Left kidney (tissue), 8 donors: ENCODE measurements at places on chromosomes 12 and 14. TPM values are rescaled to one million over a fixed set of nuclear protein-coding genes. Genes with fewer than 3 reads are reported as not detected.

The HOXC4 gene
- polyA plus RNA-seq: 55.5 TPM

The C12orf54 gene
- 0.60 TPM for polyA plus RNA-seq

The C3AR1 gene
- polyA plus RNA-seq: 3.6 TPM

The B3GNT4 gene
- polyA plus RNA-seq: 6.4 TPM

The WNT5B gene
- polyA plus RNA-seq: 5.5 TPM

The BICDL1 gene
- 37.8 TPM for polyA plus RNA-seq

The KRT6A gene
- not detected for polyA plus RNA-seq

The ASIC1 gene
- 5.8 TPM for polyA plus RNA-seq

The RABGGTA gene
- polyA plus RNA-seq: 18.8 TPM

The SERPINA12 gene
- polyA plus RNA-seq: 0.91 TPM

The MMP19 gene
- polyA plus RNA-seq: 1.5 TPM

The OR4K2 gene
- polyA plus RNA-seq: not detected

The LPAR5 gene
- 0.91 TPM for polyA plus RNA-seq

The KRT71 gene
- polyA plus RNA-seq: not detected

The TSPAN8 gene
- polyA plus RNA-seq: 26.7 TPM

The WDR20 gene
- polyA plus RNA-seq: 30.3 TPM

The COX8C gene
- polyA plus RNA-seq: 0.71 TPM

The WNT1 gene
- polyA plus RNA-seq: not detected

The CCDC91 gene
- polyA plus RNA-seq: 36.0 TPM

The ACRBP gene
- 6.0 TPM for polyA plus RNA-seq

The ASCL1 gene
- 0.08 TPM for polyA plus RNA-seq

The ZNF891 gene
- polyA plus RNA-seq: 9.1 TPM

The AQP6 gene
- polyA plus RNA-seq: 21.1 TPM

The P2RX2 gene
- polyA plus RNA-seq: 1.7 TPM

The PLEKHD1 gene
- polyA plus RNA-seq: 5.4 TPM

The PTMS gene
- 460 TPM for polyA plus RNA-seq

The LIMA1 gene
- polyA plus RNA-seq: 93.6 TPM

The ANKS1B gene
- polyA plus RNA-seq: 4.8 TPM

The CCDC38 gene
- 1.1 TPM for polyA plus RNA-seq

The DNAJC22 gene
- 30.2 TPM for polyA plus RNA-seq

The FGF6 gene
- polyA plus RNA-seq: not detected

The NUMB gene
- 126 TPM for polyA plus RNA-seq

The VRTN gene
- not detected for polyA plus RNA-seq

The NRXN3 gene
- 9.0 TPM for polyA plus RNA-seq

The KITLG gene
- polyA plus RNA-seq: 33.1 TPM

The B4GALNT1 gene
- 0.80 TPM for polyA plus RNA-seq

The RD3L gene
- not detected for polyA plus RNA-seq

The FAR2 gene
- polyA plus RNA-seq: 42.1 TPM

The MYH7 gene
- 0.32 TPM for polyA plus RNA-seq

The GPR135 gene
- polyA plus RNA-seq: 7.4 TPM

The TSPAN9 gene
- 79.9 TPM for polyA plus RNA-seq

The PTPRQ gene
- polyA plus RNA-seq: 53.1 TPM

The MED13L gene
- polyA plus RNA-seq: 83.4 TPM

The MYF5 gene
- polyA plus RNA-seq: not detected

The HOXC9 gene
- polyA plus RNA-seq: 25.2 TPM
